ENCODE measurements at places on chromosomes 2 and 18.

GRCh38 chr18:5964596-5964995, 69.3 kb upstream of the TMEM200C start:
- DNase-seq, result no peak

DNA sequence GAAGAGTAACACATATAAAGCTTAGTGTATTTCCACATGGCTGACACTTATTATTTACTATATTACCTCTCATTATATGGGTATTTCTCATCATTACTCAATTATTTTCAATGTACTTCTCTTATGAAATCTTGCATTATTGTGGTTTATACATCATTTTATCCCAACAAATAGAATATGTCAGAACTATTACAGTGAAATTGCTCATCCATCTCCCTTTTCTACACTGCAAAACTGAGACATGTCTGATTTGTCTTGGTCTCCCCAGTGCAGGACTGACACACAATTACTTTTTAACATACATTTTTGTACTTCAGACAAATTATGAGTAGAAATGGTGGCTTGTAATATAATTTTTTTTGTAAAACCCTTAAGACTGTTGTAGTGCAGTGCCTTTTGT, 600.9 kb downstream of the PLCL1 start:
- peak; percentile 55 for DNase-seq

- no peak for DNase-seq
These were observed 21.1 kb downstream of the CFAP210 start for GRCh38 chr2:169673106-169673505.

- DNase-seq, result peak; percentile 26
These were observed 19.7 kb upstream of the DCTN1 start for GRCh38 chr2:74399785-74400184.

DNA sequence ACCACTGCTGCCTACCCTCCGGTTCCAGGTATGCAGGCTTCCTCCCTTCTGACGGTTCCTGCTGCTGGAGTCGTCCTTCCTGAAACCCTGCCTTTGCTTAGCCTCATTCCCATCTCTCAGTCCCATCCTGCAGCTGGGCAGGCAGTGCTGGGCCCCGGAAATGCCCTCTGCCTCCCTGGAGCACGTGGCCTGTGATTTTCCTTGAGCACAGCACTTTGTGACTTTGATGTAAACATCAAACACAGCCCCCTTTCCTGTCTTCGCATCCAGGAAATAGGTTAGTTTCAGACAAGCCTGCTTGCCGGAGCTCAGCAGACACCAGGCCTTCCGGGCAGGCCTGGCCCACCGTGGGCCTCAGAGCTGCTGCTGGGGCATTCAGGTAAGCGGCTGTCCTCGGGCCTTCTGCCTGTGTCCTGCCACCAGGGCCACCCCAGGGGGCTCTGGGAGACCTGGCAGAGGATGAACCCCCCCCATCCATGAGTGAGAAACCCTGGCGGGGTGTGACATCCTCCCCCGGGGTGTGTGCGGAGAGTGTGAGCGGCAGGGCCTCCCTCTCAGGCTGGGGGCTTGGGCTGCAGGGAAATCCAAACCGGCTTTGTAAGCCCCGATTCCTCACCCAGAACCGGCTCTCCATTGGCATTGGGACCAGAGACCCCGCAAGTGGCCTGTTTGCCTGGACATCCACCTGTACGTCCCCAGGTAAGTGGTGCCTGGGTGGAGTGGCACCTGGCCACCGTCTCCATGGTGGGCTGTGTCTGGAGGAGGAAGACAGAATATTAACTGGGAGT, at the start of gene ZAP70:
Gene ZAP70 (plus strand): TSS at position 281 of the 788 bp plus-strand sequence. CDS start 10,461 bp downstream, outside the sequence.
- DNase-seq, result no peak

DNA sequence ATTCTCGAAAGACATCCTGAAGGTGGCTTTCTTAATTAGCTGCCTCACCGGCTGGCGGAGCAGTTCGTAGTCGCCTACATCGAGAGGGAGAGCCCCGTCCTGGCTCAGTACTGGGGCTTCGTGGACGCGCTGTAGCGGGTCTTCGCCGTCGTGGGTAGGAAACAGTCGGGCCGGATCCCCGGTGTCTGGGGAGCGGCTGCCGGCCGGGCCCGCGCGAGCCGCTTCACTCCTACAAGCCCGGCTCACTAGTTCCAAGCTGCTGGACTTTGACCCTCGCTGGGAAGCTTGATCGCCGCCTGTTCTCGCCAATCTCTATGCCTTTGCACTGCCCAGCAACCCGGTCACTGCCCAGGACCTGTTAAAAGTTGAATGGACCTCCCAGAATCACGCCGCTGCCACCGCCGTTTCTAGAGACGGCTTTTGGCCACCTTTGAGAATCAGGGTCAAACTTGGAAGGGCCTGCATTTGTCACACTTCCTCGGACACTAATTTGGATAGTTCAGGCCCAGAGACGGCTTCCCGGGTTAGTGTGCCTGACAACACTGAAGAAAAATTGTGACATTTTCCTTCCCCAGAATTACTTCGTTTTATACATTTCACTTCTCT, 41.4 kb upstream of the AKAIN1 start:
- DNase-seq, result peak; percentile 28

GRCh38 chr18:62329691-62330454, 4.8 kb downstream of the TNFRSF11A start:
- peak; percentile 19 for DNase-seq

DNA sequence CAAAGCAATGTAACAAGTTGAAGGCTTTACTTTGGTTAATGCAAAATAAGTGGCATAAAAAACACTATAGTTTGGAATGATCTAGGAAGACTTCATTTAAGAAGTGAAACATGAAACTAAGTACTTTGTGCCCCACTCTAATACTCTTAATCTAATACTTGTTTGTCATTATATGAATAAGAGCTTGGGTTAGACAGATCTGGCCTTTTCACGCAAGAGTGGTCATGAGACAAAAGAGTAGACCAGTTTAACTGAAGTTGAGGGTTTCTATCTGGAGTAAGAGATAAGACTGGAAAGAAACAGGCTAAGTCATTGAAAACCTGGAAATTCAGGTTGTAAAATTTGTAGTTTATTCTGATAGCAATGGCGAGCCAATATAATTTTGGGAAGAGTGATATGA, 2.8 kb downstream of the SLC30A6 start:
- no peak for DNase-seq

- no peak for DNase-seq
These were observed 263.8 kb downstream of the LOXHD1 start for GRCh38 chr18:46393230-46393629.

DNA sequence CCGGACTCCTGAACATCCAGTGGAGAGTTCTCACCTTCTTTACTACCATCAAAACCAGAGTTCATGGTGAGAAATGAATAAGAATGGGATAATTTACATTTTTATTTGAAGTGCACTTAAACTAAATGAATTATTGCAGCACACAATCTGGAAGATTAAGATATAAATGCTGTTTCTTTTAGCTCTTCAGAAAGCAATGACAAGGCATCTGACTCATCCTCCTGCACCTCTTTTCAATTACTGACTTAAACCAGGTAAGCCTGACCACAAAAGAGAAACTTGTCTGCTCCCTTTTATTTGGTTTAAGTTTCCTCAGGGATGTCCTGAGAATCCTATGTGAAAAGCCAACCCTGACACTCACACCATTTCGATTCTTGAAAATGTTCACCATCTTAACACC, 720 bp upstream of the DSC2 start:
- no peak for DNase-seq

GRCh38 chr2:71948781-71949536, 198.7 kb downstream of the CYP26B1 start:
- peak; percentile 75 for DNase-seq

- no peak for DNase-seq
These were observed 456 bp downstream of the DOK1 start for GRCh38 chr2:74554820-74555531.

- DNase-seq, result no peak
These were observed 513.0 kb upstream of the MYT1L start for GRCh38 chr2:2843969-2844548.

- DNase-seq, result peak; percentile 64
These were observed 522 bp upstream of the ZNF407 start for GRCh38 chr18:74597034-74597661.

DNA sequence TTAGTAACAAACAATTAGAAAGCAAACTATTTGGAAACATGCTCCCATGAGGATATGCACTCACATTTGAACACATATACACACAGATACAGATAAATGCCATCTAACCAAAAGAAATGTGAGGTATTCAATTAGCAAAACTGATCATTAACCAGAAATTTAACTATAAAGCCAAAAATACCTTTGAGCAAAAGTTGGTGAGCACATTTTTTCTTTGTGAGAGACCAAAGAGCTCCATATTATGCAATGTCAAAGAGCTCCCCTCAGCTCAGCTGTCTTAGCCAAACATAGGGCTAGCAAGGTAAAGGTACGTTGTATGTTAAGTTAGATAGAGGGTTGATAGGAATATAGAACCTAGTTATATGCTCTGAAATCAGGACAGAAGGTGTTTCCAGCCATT, 43.8 kb downstream of the CYBRD1 start:
- peak; percentile 5 for DNase-seq

DNA sequence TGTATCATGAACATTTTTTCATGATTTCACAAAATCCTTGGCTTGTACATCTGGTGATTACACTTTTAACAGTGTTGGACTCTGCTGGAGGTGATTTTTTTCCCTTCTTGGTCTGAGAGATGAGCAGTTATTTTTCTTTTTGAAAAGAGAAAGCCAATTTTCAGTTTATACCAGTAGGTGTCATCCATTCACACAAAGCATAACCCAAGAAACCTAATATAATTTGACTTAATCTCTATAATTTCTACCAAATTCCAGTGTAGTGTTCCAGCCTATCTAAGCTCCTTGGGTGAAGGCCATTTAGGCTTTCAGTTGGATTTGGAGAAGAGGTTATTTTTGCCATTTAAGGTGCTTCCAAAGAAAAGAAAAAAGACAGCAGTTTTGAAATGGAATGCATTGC, 7.7 kb upstream of the ICOS start:
- DNase-seq, result no peak

DNA sequence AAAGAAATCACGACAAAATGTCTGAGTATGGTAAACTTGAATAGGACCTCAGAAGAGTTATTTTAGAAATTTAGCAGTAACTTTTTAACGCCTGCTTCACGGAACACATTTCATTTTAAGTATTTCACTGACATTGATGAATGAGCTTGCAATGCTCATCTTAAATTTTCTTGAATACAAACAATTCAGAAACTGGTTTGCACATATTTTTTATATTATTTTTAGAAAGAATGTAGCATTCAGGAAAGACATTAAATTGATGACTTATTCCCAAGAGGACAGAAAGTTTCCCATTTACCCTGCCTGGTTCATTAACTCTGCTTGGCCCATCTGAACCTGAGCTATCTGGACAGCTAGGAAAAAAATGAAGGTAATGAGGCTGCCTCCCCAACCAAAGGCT, 89.3 kb downstream of the MBD2 start:
- peak; percentile 51 for DNase-seq

- DNase-seq, result no peak
These were observed 76.4 kb downstream of the KANSL1L start for GRCh38 chr2:210094787-210095186.

- no peak for DNase-seq
These were observed 261.6 kb upstream of the PXDN start for GRCh38 chr2:2005915-2006314.

DNA sequence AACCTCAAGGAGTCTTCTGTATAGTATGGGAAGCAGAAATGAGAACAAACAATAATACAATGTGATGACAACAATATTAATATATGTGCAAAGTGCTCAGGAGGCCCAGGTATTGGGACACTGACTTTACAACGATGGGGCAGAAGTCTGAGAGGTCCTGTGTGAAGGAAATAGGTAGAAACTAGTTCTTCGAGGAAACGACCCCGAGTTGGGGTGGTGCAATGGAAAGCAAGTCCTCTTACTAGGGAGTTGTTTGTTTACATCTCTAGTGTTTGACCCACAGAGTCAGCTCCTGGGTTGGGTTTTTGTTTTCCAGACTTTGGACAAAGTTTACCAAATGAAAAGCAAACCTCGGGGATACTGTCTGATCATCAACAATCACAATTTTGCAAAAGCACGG, 16.2 kb downstream of the CASP8 start:
- no peak for DNase-seq

DNA sequence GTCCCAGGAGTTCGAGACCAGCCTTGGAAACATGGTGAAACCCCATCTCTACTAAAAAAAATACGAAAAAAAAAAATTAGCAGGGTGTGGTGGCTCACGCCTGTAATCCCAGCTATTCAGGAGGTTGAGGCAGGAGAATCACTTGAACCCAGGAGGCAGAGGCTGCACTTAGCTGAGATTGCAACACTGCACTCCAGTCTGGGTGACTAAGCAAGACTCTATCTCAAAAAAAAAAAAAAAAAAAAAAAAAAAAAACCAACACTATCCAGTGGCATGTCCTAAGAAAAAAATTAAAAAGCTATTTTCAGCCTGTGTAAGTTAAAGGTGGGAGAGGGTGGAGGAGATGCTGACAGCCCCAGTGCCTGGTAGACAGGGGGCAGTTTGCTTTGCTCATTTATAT, 32.2 kb upstream of the REL start:
- DNase-seq, result peak; percentile 3

DNA sequence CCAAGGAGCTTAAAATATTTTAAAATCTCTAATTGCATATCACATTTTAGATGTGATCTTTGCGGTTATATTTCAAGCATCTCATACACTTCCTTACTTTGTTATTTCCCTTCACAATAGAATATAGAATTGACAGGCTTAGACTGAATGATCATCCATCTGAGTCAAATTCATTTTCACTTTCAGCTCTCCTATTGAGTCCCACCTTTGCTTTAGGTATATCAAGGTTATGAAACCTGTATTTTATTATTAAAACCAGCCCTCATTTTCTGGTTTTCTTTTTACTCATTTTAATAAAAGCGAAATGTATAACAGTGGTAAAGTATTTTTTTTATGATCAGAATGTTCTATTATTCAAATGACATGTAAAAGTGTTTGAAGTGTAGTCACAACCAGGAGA, 162.9 kb upstream of the KYNU start:
- no peak for DNase-seq

DNA sequence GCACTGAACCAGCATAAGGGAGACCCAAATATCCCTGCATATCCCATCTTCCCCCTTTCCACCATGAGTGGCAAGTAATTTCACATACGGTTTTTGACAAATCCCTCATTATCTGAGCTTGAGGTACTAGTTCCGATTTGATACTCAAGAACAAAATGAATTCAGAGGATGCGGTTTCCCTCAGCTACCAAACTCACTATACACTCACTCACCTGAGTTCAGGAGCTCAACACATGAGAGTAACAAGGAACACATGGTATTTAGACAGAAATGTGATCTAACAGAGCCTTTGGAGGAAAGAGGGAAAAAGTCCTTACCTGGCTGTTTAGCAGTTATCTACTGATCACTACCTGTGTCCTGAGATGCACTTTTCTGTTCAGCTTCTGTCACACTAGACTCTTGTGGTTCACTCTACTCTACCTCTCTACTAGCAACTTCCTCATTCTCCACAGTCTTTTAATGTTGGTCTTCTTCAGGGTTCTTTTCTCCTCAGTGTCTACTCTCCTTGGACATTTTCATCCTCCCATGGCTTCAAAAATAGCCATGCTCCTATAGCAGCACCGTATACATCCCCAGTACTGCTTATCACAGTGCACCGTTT, 25.1 kb downstream of the ASXL2 start:
- DNase-seq, result no peak

GRCh38 chr2:216758256-216759155, 63.2 kb upstream of the IGFBP5 start:
- DNase-seq, result no peak
